Stimulated activated CD4-positive, alpha-beta T cell treated with anti-CD3 and anti-CD28 coated beads, Interleukin-4, amount 100 ng/mL, for 48 hours (primary cell): ENCODE measurements at places on chromosomes 2 and 18.

DNA sequence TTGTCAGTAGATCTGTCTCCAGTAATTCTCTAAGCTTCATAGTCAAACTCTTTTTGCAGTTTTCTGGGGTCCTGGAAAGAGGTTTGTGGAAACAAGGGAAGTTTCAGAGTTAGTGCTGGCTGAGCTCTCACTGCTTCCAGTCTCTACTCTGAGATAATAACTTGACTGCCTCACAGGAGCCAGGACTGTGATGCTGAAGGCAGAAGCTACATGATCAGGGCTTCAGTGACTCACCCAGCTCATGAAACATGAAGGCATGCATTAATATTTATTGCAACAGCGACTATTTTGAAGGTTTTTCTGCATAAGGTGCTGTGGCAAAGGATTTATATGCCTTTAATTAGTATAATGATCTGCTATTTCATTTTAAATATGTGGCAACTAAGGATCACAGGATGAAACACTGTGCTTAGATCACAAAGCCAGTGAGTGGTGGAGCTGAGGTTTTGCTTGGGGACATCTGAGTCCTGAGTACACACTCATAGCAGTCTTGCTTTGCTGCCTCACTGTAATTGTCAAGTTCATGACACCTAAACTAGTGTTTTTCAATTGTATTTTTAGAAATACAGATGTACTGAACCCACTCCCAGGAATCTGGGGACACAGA is 448.4 kb upstream of the GCFC2 start:
- no peak for DNase-seq

- no peak for DNase-seq
Observed at GRCh38 chr2:7525746-7526145, 608.5 kb downstream of the RNF144A start.

- DNase-seq = no peak
Observed at GRCh38 chr2:26068602-26069298, 34.9 kb downstream of the RAB10 start.

DNA sequence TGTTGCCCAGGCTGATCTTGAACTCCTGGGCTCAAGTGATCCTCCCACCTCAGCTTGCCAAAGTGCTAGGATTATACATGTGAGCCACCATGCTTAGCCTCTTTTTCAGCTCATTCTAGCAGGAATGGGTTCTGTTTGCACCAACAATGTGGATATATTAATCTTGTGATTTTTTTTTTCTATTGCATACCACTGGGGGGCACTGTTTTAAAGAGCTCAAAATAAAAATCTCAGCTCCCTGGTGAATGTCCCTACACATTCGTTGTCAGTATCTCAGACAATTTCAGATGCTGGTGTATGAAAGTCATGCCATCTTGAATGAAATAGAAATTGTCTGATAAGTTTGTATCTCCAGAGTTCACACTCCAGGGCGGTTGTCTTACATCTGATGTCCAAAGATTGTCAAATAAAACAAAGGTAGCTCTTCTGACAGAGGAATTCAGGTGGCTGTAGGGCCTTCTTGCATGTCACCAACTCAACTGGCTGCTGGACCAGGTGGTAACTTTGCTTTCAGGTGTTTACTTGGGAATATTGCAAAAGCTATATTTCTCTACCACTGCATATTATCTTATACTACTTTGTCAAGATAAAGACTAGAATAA is 3.1 kb upstream of the MATN3 start:
- DNase-seq = no peak

DNA sequence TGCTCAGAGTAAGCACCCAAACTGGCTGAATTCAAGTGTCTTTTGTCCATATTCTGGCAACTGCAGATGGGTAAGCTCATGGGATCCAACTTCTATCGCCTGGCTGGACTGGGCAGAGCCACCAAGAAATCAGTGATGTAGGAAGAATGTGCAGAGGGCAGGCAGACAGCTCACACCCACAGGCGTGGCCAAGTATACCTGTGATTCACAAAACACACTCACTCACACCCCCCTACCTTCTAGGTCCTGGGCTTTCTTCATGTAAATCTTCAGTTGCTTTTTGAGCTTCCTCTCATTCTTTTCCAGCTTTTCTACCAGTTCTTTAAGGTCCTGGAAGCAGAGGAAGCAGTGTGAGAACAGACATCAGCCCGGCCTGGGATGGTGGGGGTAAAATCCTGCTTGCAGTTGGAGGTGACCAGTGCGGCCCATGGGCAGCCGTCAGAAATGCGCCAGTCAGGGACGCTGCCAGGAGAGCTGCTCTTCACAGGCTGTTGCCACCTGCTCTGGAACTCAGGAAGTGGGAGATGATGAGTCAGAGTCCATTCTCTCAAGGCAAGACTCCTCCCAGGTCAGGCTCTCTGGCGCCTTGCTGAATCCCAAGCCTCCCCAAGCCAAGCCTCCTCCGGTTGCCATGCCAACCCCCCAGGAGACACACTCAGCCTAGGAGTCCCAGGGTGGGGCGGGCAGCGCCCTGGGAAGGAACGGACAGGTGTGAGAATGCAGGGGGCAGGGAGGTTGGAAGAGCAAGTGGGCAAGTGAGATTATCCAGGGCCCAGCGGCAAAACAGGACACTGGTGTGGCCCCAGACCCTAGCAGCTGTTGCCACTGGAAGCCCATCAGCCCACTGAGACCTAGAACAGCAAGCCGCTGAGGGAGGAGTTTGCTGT is 36.2 kb upstream of the ACAA2 start:
- DNase-seq = no peak

GRCh38 chr18:55783921-55784320 is 195.9 kb upstream of the TCF4 start:
- DNase-seq = no peak

- DNase-seq = no peak
Observed at GRCh38 chr2:155692106-155692505, 640.4 kb downstream of the NR4A2 start.

DNA sequence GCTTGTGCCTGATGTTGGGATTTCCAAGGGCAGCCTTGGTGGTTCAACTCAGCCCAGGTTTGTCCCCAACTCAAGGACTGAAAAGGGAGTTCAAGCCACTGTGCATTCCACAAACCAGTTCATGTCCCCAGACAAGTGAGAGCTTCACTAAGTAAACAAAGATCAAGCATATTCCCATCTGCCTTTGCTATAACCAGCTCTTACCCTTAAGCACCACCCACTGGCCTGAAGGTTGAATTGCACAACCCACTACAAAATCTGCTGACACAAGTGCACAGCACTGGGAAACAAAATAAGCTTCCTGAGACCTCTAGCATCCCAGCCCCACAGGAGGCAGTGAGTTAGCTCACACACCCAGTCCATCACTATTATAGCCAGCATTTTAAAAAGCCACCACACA is 516.7 kb downstream of the NR4A2 start:
- DNase-seq = no peak

DNA sequence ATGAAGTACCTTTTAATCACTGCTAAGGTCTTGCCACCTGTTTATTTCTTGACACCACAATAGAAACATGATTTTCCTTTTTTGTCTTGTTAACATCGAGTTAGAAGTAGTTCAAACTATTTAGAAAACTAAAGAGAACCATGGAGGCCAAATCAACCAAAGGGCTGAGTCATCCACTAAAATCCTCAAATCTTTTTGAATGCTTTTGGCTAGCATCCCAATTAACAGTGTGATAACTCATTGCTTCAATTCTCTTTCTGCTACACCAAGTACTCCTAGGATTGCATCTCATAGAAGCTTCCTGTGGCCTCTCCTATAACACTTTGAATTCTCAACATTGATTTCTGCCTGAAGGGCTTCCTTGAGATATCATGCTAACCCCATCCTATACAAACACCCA is 159.9 kb upstream of the MMADHC start:
- no peak for DNase-seq

GRCh38 chr2:220785178-220785577 is 786.9 kb downstream of the EPHA4 start:
- DNase-seq = no peak

- DNase-seq = no peak
Observed at GRCh38 chr2:121002597-121002996, 266.9 kb downstream of the GLI2 start.

DNA sequence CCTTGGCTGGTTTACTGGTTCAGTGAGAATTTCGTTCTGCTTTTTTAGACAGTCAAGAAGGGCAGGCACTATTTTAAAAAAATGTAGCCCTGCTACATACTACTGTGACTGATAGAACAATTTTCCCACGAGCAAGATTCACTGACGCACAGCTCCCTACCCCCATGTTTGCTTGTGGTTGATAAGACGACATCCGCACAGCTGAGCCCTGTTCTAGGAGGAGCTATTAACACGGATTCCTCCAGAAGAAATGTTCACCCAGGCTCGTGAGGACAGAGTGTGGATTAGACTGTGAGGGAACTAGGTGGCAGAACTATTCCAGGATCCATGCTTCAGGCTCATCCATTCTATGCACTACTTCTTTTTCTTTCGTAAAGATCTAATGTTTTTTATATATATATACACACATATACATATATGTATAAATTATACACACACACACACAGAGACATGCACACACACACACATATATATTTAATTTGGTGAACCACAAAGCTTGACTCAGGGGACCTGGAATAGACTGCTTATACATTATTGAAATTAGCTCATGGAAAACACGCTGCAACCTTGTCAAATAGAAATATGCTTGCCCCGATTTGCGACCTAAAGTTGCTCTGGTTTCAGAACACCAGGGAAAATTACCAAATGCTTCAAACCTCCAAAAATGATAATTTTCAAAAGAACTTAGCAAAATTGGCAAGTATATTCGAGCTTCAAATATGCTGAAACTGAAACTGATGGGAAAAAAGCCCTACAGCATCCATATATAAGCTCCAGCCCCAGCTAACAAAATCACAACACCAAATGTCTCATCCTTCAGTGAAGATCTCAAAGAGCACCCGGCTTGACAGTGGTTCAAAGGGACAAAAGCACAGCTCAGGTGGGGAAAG is 370.4 kb downstream of the SOCS6 start:
- no peak for DNase-seq

DNA sequence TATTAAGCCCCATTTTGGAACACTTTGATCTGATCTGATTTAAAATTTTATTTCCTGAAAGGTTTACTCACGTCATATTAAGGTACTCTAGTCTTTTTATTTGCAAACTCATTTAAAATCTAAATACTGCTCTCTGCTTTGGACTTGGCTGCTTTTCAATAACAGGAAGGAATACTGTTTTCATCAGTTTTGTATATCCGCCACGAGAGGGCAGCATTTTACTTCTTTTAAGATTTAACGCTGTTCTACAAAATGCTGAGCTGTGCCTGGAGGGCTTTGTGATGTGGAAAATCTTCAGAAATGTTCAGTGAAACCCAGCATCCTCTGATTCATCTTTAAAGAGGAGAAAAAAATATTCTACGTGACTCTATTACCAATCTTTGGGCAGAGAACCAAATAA is 37.5 kb upstream of the SLC38A11 start:
- peak; percentile 19 for DNase-seq

GRCh38 chr2:24568551-24568950 is 77.5 kb downstream of the NCOA1 start:
- DNase-seq = no peak

DNA sequence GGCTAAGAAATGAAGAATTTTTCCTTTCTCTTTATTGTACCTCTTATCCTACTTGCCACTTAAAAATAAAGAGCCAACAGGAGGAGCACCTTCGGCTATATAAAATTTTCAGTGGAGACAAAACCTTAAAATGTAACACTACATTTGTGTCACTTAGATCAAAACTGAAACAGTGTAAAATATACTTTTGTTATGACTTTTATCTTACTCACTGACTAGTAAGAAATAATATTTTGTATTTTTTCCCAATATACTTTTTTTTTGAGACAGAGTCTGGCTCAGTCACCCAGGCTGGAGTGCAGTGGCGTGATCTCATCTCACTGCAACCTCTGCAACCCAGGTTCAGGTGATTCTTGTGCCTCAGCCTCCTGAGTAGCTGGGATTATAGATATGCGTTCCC is 28.3 kb downstream of the KCNJ13 start:
- no peak for DNase-seq

DNA sequence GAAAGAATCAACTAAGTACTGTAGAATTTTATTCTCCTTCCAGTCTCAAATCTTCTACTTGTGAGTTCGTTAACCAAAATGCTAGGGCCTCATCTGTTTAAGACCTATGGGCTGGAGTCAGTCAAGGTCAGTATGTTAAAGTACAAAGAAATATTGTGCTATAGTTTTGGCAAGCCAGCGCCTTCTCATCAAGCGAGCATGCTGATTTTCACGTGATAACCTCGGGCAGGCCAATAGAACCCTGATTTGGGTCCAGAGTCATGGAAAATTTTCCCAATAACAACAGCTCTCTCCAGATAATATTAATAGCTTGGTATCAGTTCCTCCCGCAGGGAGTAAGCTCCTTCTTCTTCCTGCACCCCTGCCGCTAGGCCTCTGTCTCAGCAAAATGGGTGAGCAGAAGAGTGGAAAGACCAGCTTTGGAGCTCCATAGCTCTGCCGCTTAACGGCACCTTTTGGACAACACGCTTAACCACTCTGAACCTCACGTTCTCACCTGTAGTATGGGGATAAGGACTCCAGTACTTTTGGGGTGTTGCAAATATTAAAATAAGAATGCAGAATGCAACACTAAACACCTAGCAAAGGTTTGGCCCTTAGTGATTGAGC is 11.7 kb downstream of the CABLES1 start:
- no peak for DNase-seq

DNA sequence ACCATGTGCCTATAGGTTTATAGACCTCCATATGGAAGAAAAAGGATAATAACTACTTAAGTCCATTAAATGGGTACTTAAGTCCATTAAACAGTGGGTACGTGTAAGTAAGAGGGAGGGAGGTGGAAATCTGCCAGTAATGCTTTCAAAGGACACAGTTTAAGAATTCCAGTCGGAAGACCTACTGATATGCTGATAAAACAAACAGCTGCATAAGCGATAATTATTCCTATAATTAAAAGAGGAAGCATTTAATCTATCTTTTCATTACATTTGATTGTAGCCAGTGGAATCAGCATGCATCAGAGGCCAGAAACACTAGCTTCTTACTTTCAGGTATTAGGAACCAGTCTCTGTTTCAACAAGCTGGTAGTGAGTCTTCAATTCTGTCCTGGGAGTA is 96.4 kb upstream of the DDX18 start:
- DNase-seq = no peak

DNA sequence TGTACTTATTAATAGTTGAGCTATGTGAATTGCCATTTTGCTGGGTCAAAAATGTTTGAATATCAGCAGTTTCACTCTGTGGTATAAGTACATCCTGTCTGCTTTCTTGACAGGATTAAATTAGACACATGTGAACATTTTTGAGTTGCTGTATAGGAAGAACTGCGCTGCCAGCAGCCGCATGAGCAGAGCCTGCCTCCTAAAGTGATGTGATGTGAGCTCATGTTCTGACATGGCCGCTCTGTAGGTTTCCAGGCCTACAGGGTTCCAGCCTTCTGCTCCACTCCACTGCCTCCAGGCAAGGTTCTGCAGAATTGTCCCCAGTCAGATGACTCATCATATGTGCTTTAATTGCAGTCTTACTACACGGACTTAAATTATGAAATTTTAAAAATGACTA is 119.7 kb upstream of the NFATC1 start:
- DNase-seq = no peak

GRCh38 chr2:172859581-172860335 is 124.1 kb downstream of the RAPGEF4 start:
- DNase-seq = no peak

- DNase-seq = no peak
Observed at GRCh38 chr2:33785201-33786106, 186.4 kb upstream of the FAM98A start.

GRCh38 chr18:61256291-61256690 is 76.9 kb upstream of the CDH20 start:
- no peak for DNase-seq
